ENCODE measurements at places on chromosomes 13 and 19.
A peak's percentile ranks its signal among the peaks of the same experiment; 100 is the strongest.

DNA sequence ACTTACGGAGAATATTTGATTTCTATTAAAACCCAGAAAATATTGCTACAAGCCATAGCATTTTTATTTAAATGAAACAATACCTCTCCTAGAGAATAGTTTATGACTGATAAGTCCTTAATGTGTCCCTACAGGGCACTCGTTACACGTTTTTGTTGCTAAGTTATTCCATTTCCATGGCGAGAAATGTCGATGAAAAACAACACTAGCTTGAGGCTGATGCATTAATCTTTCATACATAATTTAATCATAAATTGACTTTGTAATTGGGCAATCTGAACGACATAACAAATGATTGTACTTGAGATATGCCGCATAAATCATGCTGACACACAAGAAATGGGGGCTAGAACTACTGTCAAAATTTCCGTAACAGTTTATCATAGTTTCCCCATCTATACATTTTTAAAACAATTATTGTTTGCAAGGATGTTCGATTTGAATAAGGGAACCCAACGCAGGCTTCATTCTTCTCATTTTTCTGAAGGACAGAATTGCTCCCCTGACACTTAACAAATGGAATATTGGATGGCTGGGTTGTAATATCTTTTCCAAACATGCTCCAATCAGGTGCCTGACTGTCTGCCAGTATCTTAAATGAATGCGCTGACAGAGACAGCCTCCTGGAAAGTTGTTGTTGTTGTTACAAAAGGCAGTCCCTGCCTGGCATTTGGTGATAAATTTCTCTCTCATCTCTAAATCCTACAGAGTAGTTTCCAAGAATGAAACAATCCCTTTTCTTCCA, 61.9 kb downstream of the FLT1 start:
- no peak for DNase-seq

GRCh38 chr13:29301027-29301426, 294.5 kb downstream of the SLC7A1 start:
- no peak for DNase-seq

- DNase-seq = no peak
Observed at GRCh38 chr19:45667620-45668341, at the start of gene GIPR. Gene GIPR, plus strand, starts transcription at chr19:45668221. Its CDS starts 1,300 bp downstream, at chr19:45669521.

DNA sequence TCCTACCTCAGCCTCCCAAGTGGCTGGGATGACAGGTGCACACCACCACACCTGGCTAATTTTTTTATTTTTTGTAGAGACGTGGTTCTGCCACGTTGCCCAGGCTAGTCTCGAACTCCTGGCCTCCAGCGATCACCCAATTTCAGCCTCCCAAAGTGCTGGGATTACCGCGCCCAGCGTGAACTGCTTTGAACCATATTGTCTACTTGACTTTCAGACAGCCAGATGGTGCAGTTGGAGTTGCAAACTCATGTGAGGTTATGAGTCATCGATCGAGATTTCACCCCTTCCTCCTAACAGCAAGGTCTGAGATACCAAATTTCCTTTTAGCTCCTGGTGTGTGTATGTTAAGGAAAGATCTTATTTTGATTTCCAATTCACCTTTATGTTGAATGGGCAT, 2.7 kb downstream of the SLC27A1 start:
- peak; percentile 84 for DNase-seq

DNA sequence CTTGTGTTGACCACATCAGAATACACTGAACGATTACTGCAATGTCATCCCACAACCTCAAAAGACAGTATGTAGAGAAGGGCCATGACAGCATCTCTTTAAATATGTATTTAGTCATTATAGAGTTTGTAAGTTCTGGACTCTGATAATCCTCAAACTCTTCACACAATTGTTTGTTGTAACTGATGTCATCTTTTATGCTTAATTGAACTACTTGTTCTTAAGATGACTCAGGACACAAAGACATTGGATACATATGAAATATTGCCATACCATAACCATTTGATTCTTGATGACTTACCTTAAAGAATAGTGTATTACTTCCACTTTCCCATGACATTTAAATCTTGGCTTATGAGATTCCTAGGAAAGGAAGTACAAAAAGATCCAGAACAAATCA, 347.6 kb downstream of the KLF5 start:
- no peak for DNase-seq

GRCh38 chr13:33207615-33207961, 78.0 kb downstream of the STARD13 start:
- DNase-seq = no peak

GRCh38 chr19:46411925-46412649, 1.3 kb downstream of the CCDC8 start:
- DNase-seq = no peak

DNA sequence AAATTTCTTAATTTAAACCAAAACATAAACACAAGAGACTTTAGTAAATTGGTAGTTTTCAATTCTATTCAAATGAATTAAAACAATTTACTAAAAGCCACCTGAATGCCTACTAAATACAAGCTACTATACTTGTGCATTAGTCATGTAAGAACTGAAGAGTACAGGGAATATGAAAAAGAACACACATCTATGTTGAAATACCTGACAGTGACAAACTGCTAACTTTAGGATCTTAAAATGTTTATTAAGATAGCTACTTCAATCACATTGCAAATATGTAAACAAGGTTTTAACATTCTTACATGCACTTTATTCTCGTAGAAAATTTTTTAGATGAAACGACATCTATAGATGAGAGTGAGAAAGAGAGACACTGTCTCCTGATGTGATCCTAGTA, 4.1 kb downstream of the SPRYD7 start:
- no peak for DNase-seq
